ENCODE measurements at places on chromosomes 5 and 9. TPM values are rescaled to one million over a fixed set of nuclear protein-coding genes. Genes with fewer than 3 reads are reported as not detected.

RAB3C gene
- total RNA-seq: not detected

ATOX1 gene
- total RNA-seq: 54.2 TPM

- no peak for DNase-seq
Observed at GRCh38 chr9:133676450-133676849, 40.3 kb downstream of the DBH start.

CDH18 gene
- 0.36 TPM for total RNA-seq

GRCh38 chr5:18888821-18889220, 1099.2 kb downstream of the CDH18 start:
- no peak for DNase-seq

DNA sequence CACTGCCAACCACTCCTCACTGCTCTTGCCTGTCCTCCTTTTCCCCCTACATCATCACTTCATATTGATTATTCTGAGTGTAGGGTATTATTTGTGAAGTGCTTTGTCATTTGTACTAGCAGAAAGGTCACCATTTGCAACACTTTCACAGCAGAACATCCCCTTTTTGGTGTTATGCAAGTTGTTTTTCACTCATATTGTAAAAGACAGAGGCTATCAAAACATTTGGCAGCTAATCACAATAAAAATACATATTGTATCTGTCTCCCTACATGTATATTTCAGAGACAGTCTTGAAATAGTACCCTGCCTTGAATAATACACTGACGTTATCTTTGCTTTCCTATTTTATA, 82.3 kb downstream of the ANXA1 start:
- no peak for DNase-seq

GPR21 gene
- total RNA-seq: 1.4 TPM

HARS1 gene
- 41.6 TPM for total RNA-seq

DNA sequence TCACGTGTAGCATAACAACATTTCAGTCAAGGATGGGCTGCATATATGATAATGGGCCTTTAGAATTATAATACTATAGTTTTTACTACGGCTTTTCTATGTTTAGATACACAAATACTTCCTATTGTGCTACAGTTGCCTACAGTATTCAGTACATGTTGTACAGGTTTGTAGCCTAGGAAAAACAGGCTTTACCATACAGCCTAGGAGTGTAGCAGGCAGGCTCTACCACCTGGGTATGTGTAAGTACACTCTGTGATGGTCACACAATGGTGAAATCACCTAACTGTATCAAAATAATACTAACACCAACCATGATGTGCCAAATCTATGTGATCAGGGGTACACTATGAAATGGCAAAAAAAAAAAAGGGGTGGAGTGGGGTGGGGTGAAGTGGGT, 372.9 kb downstream of the ARL15 start:
- no peak for DNase-seq
